ENCODE measurements at places on chromosomes 7 and 10. TPM values are rescaled to one million over a fixed set of nuclear protein-coding genes. Genes with fewer than 3 reads are reported as not detected.

ZNF485 gene
- total RNA-seq, result 2.1 TPM

TBRG4 gene
- 52.8 TPM for total RNA-seq

IGF2BP3 gene
- not detected for total RNA-seq

LRMDA gene
- 185 TPM for total RNA-seq

- peaks cover 3% of the 10 kb centered on the region for H3K4me1 ChIP-seq
- H3K4me3 ChIP-seq, result no peak overlapping the region
- H3K36me3 ChIP-seq, result peaks cover 59% of the 10 kb centered on the region
- H3K27me3 ChIP-seq, result no peaks in the 10 kb centered on the region
Observed at GRCh38 chr10:110893559-110894179, 21.9 kb downstream of the PDCD4 start.

DNA sequence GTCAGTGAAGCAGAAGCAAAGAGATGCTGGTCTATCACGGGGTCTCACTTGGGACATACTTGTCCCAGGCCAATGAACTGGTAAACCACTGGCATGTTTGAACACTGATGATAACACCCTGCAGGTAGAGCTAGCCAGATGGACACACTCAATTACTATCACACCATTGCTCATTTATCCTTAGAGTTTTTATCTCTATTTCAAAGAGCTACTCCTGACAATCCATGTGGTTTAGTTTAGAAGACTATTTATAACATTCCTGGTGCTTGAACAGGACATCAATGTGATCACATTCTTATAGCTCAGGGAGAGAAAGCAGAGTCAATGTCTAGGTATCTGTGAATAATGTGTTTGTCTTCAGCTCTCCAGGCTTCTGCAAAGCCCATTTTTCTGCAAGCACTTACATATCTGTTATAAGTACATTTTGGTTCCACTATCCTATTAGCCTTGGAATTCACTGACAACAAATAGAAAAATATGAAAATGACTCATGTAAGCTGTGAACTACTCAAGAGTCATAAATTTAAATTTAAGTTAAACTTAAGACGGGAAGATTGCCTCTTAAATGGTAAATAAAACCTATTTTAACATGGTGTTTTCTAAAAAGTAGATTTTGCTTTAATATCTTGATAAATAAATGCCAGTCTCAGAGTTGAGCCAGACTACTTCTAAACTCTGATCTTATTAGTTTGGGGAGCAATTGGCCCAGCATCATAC is 106.7 kb upstream of the MBL2 start:
- H3K36me3 ChIP-seq, result no peaks in the 10 kb centered on the region
- no peak for DNase-seq
- no peaks in the 10 kb centered on the region for H3K27me3 ChIP-seq
- H3K27ac ChIP-seq, result no peak overlapping the region
- no peaks in the 10 kb centered on the region for H3K4me1 ChIP-seq
- no peak overlapping the region for H3K4me3 ChIP-seq

GRCh38 chr7:108406222-108406890 is 49.9 kb downstream of the NRCAM start:
- no peaks in the 10 kb centered on the region for H3K4me1 ChIP-seq
- no peaks in the 10 kb centered on the region for H3K27me3 ChIP-seq
- no peak overlapping the region for H3K27ac ChIP-seq
- no peak overlapping the region for H3K4me3 ChIP-seq
- no peak for DNase-seq

GRCh38 chr10:1152386-1153250 is 96.4 kb downstream of the WDR37 start:
- no peaks in the 10 kb centered on the region for H3K27me3 ChIP-seq
- peak; percentile 10 for DNase-seq
- no peak overlapping the region for H3K4me3 ChIP-seq
- no peak overlapping the region for H3K27ac ChIP-seq

DNA sequence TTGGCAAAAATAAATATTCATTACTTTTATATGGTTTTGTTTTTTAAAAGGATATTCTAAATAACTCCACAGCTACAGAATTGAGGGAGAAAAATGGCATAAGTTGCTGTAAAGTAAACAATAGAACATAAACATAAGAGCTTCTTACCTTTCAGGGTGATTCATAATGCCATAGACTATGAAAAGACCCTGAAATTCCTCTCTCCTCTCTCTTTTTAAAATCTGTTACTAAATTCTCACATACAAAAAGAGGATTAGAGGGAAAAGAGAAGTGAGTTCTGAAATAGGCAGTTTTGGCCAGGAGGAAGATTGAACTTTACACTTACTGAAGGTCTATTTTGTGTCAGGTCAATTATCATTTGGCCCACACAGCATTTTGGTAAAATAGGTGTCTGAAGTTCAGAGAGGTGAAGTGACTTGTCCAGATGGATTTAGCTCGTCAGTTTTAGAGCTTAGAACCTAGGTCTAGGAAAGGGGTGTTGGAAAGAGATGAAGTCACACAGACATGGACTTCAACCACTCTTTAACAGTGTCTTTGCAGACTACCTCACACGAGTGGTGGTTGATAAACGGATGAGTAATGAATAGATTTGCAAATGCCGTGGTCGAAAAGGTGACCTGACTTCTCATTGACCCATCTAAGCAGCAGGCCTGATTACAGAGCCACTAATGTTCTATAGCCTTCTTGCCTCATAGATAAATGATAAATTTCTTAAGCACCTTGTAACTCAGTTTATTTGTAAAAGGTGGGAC is 190.6 kb upstream of the CCDC6 start:
- no peak for DNase-seq
- no peak overlapping the region for H3K4me3 ChIP-seq

DNA sequence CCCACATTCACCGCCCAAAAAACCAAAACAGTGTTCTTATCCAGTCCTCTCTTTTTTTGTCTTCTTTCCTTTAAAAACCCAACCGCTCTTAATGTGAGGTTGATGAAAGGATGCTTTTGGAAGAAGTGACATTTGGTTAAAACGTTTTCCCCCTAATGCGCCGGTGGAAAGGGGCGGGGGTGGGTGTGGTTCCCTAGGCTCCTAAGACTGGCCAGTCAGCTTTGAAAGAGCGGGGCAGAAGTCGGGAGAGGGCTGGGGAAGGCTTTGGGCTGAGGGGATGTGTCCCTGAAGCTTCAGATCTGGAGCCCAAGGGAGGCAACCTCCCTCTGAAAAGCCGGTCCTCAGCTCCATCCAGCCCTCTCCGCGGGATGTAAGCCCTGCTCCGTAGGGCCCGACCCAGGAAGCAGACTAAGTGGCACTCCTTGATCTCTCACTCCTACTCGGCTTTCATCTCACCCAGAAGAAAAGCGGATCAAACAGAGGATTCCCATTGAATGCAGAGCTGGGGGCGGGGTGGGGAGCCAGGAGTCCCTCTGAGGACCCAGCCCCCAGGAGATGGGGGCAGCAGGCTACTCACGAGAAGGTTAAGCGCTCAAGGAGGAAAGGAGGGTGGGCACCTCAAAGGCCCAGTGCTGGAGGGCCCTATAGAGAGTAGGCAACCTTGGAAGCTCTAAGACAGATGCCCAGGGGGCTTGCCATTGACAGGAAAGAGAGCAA is 2.4 kb upstream of the EVX1 start:
- DNase-seq, result no peak
- peaks cover 44% of the 10 kb centered on the region for H3K27me3 ChIP-seq
- no peaks in the 10 kb centered on the region for H3K36me3 ChIP-seq
- peaks cover 37% of the 10 kb centered on the region for H3K4me1 ChIP-seq

GRCh38 chr10:72001033-72001395 is 36.8 kb downstream of the CHST3 start:
- DNase-seq, result no peak
- peaks cover 51% of the 10 kb centered on the region for H3K4me1 ChIP-seq
- H3K4me3 ChIP-seq, result no peak overlapping the region
- no peaks in the 10 kb centered on the region for H3K27me3 ChIP-seq
- H3K36me3 ChIP-seq, result no peaks in the 10 kb centered on the region

DNA sequence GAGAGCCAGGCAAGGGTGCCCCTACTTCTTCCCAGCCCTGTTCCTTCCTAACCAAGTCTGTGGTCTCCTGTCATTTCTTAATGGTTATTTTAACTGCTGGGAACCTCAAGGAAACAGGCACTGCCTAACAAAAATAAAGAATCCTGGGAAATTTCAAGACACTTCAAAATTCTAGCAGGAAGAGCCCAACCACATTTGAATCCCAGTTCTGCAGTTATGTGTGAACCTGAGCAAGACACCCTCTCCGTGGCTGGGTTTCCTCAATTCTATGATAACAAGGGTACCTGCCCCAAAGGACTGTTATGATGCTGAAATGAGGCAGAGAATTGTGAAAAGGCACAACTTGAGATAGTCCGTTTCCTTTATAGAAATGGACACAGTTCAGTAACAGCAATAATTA is 36.2 kb upstream of the DUSP5 start:
- H3K27me3 ChIP-seq, result no peaks in the 10 kb centered on the region
- no peak overlapping the region for H3K27ac ChIP-seq
- H3K4me1 ChIP-seq, result peaks cover 10% of the 10 kb centered on the region
- no peak overlapping the region for H3K4me3 ChIP-seq
- H3K36me3 ChIP-seq, result no peaks in the 10 kb centered on the region
- no peak for DNase-seq

GRCh38 chr7:33186192-33186591 is 56.8 kb downstream of the BBS9 start:
- H3K27me3 ChIP-seq, result no peaks in the 10 kb centered on the region
- DNase-seq, result no peak
- H3K4me3 ChIP-seq, result no peak overlapping the region

DNA sequence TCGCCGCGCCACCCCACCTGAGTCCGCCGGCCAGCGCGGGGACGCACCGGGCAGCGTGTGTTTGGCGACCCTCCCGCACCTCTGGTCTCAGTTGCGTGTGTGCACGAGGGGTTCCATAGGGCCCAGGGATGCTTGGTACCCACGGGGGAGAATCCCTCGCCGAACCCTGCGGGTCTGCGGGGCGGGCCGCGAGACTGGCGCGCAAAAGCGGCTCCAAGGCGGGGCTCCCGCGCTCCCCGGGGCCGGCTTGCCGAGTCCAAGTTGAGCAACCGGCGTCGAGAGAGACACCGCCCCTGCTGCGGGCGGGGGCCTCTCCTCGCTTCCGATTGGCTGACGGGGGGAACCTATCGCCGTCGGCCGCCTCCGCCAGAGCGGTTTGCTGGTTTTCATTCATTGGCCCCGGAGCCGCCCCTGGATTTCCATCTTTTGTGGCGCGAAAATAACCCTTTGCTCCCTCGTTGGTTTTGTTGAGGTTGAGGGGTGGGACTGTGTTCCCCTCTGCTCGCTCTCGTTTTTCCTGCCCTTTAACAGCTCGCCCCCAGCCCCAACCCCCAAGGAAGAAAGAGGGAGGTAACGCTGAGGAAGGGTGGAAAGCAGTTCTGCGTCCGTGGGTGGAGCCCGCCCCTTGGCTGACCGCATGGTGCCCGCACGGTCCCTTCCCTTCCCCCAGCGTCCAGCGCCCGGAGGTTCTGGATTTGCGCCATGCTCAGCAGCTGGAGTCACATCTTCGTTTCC is 4.0 kb upstream of the IGF2BP3 start:
- peak overlapping the region; percentile 32 for H3K4me3 ChIP-seq
- peaks cover 41% of the 10 kb centered on the region for H3K4me1 ChIP-seq
- no peak overlapping the region for H3K27ac ChIP-seq
- no peaks in the 10 kb centered on the region for H3K36me3 ChIP-seq

DNA sequence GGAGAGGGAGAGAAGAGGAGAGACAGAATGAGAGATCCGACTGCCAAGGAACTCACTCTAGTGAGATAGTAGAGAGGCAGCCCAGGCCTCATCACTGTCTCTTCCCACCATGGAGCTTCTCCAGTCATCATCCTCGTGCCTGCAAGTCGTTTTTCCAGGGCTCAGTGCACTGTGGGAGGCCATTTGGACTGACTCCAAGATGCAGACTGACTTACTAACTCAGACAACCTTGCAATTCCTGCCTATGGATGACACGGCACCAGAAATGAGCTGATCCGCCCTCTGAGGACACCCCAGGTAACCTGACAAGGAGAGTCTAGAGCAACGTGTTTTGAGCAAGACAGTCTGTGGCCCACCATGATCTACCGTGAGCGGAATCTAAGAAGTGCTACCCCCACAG is 154.9 kb downstream of the GLI3 start:
- no peak for DNase-seq
- no peaks in the 10 kb centered on the region for H3K36me3 ChIP-seq
- H3K4me1 ChIP-seq, result peaks cover 11% of the 10 kb centered on the region
- no peaks in the 10 kb centered on the region for H3K27me3 ChIP-seq
- no peak overlapping the region for H3K4me3 ChIP-seq

Data from upper lobe of left lung (tissue), 6 donors.